ENCODE measurements at places on chromosomes 16 and 17.

DNA sequence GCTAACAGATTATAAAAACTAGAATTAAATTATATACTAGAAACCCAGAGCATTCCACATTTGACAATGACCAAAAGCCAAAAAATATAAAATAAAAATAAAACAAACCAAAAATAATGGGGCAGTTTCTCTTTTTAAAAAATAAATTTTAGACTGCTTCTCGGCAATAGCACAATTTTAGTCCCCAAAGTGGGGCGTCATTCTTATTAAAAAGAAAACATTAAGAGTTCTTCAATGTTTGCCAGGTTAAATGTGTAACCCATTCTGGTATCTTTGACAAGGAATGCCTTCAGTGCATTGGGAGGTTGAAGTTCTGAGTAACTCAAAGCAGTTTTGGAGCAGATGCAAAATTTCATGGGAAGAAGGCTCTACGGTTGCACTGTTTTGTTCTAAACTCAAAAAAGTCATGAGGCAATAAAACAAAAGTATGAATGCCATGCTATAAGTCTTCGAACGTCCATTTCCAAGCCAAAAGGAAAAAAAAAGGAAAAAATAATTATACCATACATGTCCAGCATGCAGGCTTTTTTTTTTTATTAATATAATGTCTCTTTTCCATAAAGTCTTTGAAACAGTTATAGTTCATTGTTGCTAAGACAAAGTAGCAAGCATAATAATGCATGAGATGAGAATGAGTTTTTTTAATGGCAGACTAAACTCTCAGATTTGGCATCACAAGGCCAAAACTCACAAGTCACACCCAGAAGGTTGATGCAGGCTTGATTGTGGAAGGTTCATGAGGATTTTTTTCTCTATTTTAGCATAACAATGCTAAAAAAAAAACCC is 3.1 kb downstream of the MAF start:
- no peak for DNase-seq

- DNase-seq = no peak
These were observed 20.7 kb upstream of the SLC35B1 start for GRCh38 chr17:49728425-49728824.

DNA sequence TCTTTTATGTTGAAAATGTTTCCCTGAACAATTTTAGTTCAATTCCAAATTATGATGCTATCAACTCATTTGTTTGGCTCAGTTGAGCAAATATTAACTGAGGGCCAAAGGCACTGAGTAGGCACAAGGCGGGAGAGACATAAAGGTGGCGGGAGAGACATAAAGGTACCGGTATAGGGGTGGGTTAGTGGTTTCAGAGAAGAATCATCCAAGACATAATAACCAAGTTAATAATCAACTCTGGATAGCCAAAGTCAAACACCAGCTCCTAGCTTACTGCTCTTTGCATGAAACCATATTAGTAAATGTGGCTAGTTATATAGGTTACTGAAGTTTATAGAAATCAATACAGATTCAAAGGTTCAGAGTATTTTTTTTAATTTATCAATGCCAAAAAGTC is 91.7 kb downstream of the RPGRIP1L start:
- DNase-seq = no peak

DNA sequence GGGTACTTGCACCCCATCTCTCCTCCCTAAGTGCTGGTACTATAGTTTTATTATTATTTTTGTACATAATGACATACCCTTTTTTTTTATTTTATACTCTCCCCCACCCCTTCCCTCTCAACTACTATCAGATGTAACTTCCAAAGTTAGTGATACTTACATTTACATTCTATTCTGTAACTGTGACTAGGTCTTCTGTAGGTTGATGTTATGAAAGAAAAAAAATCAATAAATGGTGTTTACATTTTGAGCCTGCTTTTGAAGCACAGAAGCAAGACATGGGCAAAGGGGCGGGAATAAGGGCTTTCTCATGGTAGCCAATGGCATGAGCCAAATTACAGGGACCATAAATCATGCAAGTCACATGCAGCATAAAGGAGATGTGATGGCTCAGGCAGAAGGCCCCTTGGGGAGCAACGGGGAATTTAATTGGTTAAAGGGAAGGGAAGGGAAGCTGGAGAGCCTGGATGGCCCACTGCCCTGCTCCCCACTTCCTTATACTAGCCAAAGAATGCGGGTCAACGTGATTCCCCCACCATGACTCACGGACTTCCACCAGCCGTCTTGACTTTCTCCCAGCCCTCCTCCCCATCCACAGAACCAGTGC is 2.4 kb upstream of the ACSF2 start:
- DNase-seq = no peak

- no peak for DNase-seq
These were observed 18.7 kb downstream of the MPRIP start for GRCh38 chr17:17060930-17061329.

GRCh38 chr16:10728003-10728887 is 15.4 kb upstream of the NUBP1 start:
- no peak for DNase-seq
